SK-N-MC (cell line): ENCODE measurements at places on chromosomes 4 and X.

DNA sequence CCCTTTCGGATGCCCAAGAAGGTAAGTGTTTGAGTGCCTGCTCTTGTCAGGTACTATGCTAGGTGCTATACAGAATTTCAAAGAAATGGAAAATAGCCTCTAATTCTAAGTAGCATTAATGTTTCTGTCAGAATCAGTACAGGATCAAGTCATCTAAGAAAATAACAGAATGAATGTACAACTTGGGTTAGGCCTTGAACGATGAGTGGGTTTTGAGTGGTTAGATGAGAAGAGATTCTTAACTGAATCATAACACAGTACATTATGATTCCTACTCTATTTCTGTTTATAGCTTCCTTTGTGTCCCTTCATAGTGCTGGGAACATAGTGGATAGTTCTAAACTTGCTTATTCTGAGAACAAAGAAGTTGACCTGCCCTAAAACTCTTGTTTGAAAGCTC lies 253.9 kb downstream of the GLUD2 start:
- no peak for DNase-seq

DNA sequence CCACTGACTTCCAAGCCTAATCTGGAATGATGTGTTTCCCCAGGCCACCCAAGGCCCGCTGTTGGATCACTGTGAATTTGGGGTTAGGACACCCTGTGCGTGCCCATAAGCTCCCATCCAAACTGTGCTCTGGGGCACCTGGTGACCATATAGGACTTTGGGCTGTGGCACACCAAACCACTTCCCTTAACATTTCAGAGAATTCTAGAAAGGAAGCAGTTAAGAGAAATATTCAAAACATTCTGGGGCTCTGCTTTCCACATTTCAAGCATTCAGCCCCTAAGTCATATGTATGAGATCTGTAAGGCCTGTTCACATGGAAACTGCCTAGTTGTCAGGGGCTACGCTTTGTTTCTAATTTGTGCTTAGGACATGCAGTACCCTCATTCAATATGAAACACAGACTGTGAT lies 14.4 kb downstream of the VGLL1 start:
- no peak for DNase-seq

DNA sequence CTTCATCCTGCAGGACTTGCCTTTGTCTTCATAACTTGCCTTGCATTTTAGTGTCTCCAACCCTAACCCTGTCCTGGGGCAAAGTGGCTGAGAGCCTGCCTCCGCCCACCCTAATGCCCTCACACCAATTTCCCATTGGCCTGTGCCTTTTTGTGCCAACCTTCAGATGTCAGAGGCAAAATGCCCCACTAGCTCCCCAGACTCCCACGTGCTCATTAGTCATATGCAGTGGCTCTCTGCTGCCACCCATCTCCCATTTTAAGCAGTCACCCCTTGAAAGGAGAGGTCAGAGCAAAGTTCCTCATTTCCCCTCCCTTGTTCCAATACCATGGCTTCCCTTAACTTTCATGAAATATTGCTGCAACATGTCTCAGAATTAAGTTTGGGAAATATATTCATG lies 74.8 kb upstream of the PASD1 start:
- DNase-seq = no peak

DNA sequence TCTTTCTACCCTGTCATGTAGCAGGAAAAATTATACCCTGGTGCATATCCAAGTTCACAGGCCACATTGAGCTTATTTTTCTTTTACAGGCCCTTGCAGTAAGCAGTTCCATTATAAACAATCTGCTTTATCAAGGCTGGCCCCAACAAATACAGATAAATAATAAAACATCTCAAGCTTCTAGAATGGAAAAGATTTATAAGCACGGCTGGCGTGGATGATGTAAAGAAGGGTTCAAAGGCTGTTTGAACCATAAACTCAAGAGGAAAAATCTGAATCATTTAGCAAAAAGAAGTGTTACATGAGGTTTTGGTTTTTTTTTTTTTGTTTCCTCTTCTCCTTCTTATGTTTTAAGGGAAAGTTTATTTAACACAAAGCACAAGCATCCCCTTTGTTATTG lies 109.7 kb downstream of the UNC5C start:
- no peak for DNase-seq

- DNase-seq = no peak
Observed at GRCh38 chr4:148527571-148527970, 85.4 kb upstream of the NR3C2 start.
